ENCODE measurements at places on chromosomes 11 and 22.

DNA sequence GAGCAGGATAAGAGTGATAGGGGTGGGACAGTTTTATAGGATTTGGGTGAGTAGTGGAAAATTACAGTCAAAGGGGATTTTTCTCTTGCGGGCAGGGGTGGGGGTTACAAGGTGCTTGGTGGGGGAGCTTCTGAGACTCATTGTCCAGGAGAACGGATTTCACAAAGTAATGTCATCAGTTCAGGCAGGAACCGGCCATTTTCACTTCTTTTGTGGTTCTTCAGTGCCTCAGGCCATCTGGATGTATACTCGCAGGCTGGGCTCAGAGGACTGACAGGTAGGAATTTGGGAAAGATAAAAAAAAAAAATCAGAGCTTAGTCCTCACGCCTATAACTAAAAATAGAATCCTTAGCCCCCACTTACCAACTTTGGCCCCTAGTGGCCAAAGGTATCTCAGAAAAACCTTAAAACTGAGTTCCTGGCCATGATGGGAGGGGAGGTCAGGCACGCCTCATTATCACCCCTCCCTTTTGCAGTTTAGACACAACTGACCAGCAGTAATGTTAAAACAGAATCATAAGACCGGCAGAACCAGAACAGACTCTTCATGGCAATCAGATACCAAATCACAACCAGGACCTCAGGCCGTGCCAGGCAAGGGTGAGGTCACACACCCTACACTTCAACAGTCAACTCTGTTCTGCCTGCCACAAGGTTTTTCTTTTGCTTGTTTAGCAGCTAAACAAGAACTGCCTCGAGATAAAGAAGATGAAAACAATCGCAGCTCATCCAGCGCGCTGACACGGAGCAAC lies 8.9 kb upstream of the APOBEC3G start:
- DNase-seq: no peak

- peak; percentile 25 for DNase-seq
These were observed 33.8 kb upstream of the NUP50 start for GRCh38 chr22:45129703-45130524.

DNA sequence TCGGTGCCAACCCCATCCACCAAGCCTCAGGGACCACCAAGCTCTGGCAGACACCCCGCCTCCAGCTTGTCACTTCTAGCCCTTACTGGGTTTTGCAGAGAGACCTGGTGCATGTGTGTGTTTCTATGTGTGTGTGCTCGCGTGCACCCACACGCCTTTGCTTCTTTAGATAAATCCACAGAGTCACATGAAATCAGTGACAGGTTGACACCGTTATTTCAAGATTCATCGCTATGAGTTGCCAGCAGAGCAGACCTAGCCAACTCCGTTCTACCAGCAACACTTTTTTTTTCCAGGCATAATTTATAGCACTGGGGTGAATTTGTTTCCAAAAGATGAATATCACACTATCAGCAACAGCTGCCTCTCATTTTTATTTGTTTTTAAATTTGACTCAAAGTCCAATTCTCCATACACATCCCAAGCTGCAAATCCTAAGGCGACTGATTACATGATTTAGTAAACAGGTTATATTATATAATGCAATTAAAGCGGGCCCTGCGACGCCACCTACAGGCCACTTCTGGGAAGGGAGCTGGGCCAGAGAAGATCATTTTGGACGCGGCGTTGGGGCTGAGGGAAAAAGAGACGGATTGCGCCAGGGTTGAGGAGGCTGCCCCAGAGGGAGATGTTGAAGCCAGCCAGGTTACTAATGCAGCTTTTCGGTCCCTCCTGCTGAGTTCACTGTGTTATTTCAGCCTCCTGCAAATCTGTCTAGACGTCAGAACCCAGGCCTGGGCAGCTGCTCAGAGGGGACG lies 150.5 kb downstream of the FEZ1 start:
- DNase-seq: peak; percentile 57

GRCh38 chr11:1750840-1751530 lies 590 bp upstream of the IFITM10 start:
- DNase-seq: no peak

DNA sequence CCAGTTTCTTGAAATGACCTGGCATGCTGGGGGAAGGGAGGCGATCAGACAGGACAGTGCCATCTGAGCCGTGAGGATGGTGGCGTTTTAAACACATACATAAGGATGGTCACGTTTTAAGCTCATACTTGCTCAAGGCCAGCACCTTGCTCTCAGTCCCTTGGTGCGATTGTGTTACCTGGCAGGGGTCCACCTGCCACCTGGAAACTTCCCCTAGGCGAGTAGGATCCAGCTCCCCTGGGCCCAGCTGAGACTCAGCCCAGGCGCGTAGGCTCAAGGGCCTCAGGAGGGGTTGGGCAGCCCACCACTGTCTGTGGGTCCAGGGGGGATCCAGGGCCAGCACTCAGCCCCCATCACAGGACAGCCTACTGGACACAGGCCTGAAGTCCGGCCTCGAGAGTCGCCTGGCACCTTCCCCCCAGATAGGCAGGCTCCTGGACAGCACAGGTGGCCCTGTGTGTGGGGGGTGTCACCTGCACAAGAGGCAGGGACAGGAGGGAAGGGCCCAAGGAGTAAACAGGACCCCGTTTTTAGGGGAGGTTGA lies 185.8 kb downstream of the BRD1 start:
- DNase-seq: no peak

- no peak for DNase-seq
These were observed 276.6 kb downstream of the FAT3 start for GRCh38 chr11:92501066-92501739.

GRCh38 chr22:17925431-17925841 lies 98.9 kb downstream of the MICAL3 start:
- DNase-seq: no peak

GRCh38 chr11:78048561-78048960 lies 15.1 kb upstream of the THRSP start:
- DNase-seq: no peak

DNA sequence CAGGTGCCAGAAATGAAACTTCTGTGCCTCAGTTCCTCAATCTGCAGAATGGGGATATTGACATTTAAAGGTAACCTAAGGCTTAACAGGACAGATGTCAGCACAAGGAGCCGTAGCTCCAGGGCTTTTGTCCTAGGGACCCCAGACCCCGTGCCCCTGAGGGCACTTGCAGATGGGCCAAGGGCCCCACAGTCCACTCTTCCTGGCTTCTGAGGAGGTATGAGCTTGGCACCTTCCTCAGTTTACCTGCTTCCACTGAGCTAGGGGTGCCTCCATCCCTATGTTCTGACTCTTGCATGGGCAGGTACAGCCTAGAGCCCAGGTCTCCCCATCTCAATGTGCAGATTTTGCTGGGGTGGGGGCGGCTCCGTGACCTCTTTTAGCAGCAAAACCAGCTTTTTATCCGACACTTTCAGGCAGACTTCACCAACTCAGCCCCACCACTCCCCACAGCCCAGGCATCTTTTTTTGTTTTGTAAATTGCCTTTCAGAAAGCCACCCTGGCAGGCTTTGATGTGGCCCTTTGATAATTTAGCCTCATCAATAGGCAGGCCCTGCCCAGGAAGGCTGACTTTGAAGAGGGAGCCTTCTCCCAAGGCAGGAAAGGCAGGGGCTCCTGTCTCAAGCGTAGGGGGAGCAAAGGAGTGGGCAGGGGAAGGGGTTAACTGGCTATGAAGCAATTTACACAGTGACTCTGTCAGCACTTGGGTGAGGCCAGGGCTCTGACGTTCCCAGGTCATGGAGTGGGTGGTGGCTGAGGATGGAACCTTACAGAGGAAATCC lies 23.7 kb upstream of the FGF3 start:
- DNase-seq: no peak

GRCh38 chr11:61279934-61280659 lies 15.0 kb downstream of the VWCE start:
- no peak for DNase-seq

DNA sequence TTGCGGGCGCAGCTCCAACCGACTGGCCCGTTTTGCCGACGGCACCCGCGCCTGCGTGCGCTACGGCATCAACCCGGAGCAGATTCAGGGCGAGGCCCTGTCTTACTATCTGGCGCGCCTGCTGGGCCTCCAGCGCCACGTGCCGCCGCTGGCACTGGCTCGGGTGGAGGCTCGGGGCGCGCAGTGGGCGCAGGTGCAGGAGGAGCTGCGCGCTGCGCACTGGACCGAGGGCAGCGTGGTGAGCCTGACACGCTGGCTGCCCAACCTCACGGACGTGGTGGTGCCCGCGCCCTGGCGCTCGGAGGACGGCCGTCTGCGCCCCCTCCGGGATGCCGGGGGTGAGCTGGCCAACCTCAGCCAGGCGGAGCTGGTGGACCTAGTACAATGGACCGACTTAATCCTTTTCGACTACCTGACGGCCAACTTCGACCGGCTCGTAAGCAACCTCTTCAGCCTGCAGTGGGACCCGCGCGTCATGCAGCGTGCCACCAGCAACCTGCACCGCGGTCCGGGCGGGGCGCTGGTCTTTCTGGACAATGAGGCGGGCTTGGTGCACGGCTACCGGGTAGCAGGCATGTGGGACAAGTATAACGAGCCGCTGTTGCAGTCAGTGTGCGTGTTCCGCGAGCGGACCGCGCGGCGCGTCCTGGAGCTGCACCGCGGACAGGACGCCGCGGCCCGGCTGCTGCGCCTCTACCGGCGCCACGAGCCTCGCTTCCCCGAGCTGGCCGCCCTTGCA lies 1.0 kb downstream of the FJX1 start:
- peak; percentile 19 for DNase-seq

GRCh38 chr22:49540084-49540912 lies 287.4 kb downstream of the BRD1 start:
- DNase-seq: no peak

GRCh38 chr11:18471995-18472394 lies 16.3 kb downstream of the LDHAL6A start:
- peak; percentile 39 for DNase-seq

DNA sequence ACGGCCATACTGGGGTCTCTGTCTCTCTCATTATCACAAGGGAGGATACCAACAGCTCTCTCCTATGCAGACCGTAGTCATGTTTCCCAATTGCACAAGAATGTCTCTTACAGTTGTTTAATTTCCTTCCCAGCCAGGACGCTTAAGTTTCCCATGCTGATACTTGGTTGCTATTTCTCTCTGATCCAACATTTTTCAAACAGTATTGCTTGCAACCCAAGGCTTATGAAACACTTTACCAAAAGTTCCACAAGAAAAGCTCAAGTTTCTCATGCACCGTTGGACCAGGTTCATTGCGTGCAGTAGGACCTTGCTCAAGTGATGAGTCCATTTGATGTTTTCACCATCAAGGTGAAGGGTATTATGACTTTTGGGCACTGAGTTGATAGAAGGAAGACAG lies 46.6 kb downstream of the GGTLC2 start:
- DNase-seq: no peak

- no peak for DNase-seq
These were observed 247.0 kb upstream of the NARS2 start for GRCh38 chr11:78821371-78822306.

DNA sequence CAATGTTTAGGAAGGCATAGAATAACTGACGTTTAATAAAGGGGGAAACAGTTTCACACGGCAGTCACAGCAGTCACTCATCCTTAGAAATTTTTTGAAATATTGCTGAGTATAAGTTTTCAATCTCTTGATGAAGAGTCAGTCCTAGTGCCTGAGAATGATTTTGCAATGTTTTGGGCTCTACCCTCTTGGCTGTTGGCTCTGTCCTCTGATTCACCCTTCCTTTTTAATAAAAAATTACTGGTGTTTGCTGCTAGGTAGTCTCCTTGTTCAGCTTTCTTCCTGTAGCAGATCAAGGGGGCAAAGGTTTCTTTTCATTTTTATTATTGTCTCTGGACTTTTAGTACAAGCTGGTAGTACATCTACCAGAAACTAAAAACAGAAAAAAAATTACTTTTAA lies 194.3 kb upstream of the ANO3 start:
- no peak for DNase-seq

DNA sequence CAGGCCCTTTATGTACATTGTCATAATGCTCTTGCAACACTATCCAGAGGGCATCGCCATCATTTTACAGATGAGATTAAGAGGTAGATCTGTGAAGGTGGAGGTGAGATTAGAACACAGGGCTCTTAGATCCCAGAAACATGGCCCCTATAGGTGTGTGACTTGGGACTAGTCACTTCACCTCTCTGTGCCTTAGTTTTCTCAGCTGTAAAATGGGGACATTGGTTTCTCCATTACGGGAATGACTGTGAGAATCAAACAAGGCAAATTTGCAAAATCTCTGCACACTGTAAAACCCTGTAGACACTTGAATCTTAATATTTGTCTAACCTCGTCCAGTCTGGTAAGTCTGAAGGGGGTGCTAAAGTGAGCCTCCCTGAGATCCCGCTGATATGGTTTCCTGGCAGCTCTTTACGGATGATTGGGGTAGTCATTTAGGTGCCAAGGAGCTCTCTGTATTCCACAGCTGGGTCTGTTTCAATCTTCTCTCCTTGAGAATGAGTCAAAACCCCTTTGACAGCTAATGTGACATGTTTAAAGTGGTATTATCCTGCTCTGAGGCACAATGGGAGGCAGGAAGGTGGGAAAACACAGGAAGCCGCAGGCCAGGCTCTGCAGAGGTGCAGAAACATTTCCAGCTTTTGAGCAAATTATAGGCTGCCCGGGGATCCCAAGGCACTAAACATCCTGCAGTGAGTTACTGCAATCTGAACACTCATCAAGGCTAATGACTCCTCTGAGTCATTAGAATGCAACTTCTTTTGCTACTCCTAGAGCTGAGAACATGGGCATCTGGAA lies 140.8 kb downstream of the CCDC81 start:
- no peak for DNase-seq

GRCh38 chr11:95103701-95104100 lies 14.1 kb downstream of the ENDOD1 start:
- no peak for DNase-seq

- DNase-seq: no peak
These were observed 9.8 kb downstream of the ZNF74 start for GRCh38 chr22:20403779-20404140.

GRCh38 chr11:44290208-44290607 lies 19.7 kb downstream of the ALX4 start:
- no peak for DNase-seq

- DNase-seq: no peak
These were observed 48.2 kb downstream of the HORMAD2 start for GRCh38 chr22:30128511-30128910.

DNA sequence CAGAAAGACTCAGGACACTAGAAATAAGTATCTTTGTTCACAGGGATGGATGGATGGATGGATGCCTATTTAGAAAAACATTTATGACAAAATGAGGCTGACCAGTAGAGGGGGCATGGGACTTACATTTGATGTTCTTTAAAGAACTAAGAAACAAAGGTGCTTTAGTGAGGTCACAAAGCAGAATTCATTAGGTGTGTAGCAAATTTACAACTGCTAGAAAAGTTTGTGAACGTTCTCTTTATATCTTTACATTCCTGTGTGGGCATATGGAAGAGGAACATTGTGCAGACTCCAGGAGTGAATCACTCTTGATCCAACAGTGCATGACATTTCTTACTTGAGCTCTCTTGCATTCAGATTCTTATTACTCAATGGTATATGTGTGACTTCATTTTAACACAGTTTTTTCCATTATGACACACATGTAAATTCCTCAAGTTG lies 15.8 kb upstream of the SIK2 start:
- peak; percentile 39 for DNase-seq
